HT-29 (cell line): ENCODE measurements at places on chromosomes 3 and 15. TPM values are rescaled to one million over a fixed set of nuclear protein-coding genes. Genes with fewer than 3 reads are reported as not detected.

The SH3GL3 gene
- not detected in 2 replicates for total RNA-seq

The AGTR1 gene
- not detected in 2 replicates for total RNA-seq

The CCDC39 gene
- not detected in 2 replicates for total RNA-seq

The FES gene
- 0.31 and 0.43 TPM in 2 replicates for total RNA-seq

The CHST14 gene
- 8.6 and 9.0 TPM in 2 replicates for total RNA-seq

The TUBGCP5 gene
- 10.5 and 15.6 TPM in 2 replicates for total RNA-seq

The CKMT1A gene
- total RNA-seq: 1.9 and 2.7 TPM in 2 replicates

The ANKDD1A gene
- total RNA-seq: 0.60 and 0.71 TPM in 2 replicates

The MYO5C gene
- total RNA-seq: 15.9 and 23.4 TPM in 2 replicates

The EID1 gene
- total RNA-seq: 74.0 and 76.7 TPM in 2 replicates

The CMTM8 gene
- 8.6 and 9.0 TPM in 2 replicates for total RNA-seq

The SGO1 gene
- 4.9 and 5.1 TPM in 2 replicates for total RNA-seq

The CCK gene
- 0.23 TPM in 1 of 2 replicates, not detected in the other for total RNA-seq

The ZNF660 gene
- total RNA-seq: not detected in 2 replicates

The ISLR2 gene
- total RNA-seq: not detected in 2 replicates

The GRIP2 gene
- not detected in 2 replicates for total RNA-seq

The ADCY5 gene
- total RNA-seq: 1.2 and 1.6 TPM in 2 replicates

The PRSS50 gene
- total RNA-seq: not detected in 2 replicates

The AHSG gene
- total RNA-seq: not detected in 2 replicates

The EOMES gene
- not detected in 2 replicates for total RNA-seq

The FEZF2 gene
- not detected in 2 replicates for total RNA-seq

The CYP8B1 gene
- total RNA-seq: not detected in 2 replicates

The P4HTM gene
- total RNA-seq: 61.2 and 67.7 TPM in 2 replicates
